ENCODE measurements at places on chromosomes 3 and 15.

DNA sequence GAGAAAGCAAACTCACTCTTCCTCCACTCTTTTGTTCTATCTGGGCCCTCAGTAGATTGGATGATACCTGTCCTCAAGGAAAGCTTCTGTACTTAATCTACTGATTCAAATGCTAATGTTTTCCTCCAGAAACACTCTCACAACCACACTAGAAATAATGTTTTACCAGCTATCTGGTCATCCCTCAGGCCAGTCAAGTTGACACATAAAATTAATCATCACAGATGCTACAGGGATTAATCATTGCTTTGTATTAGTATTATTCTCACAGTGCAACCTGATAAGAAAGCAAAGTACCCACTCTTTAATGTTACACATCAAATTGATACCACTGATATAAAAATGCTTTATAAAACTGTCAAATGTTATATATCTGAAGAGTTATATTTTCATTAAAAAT is 52.9 kb upstream of the ARL6 start:
- no peak for DNase-seq

GRCh38 chr3:125115640-125116039 is 59.8 kb upstream of the HEG1 start:
- DNase-seq: no peak

DNA sequence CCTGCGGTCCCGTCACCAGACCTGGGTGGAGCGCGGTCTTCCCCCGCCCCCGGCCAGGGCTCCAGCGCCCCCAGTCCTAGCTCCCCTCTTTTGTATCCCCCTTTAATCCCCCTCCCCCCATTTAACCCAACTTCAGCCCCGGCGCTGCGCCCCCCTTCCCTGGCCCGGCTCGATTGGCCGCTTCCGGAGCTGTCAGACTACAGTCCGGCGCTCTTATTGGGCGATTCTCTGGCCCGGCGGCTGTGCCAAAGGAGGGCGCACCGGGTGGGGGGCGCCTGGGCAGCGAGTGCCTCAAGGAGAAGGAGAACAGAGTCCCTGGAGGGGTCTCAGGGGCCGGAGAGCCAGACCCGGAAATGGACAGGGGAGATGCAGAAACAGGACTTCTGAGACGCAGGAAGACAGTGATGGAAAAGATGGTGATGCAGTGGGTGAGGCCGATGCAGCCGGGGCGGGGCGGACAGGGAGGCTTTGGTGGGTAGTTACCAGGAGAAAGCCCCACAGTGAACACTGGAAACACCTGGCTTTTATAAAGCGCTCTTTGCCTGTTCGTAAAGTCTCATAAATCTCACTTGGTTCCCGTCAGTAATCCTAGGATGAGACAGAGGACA is 1.2 kb upstream of the ADCY5 start:
- DNase-seq: no peak

DNA sequence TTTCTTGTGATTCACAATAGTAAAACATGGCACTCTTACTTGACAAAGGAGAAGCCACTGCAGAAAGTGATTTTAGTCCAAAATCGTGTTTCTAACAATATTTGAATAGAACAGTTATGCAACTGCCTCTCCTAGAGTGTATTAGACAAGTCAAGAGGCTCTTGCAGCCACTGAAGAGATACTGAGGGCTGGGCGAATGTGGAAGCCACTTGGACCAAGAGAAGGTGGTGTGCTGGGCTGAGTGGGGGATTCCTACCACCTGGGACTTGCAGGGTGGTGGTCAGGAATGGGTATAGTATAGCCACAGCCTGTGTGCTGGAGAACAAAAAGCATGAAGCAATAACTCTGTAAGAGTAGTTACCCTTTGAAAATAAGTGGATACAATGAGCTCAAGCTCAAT is 223.8 kb upstream of the DNAJC19 start:
- no peak for DNase-seq

DNA sequence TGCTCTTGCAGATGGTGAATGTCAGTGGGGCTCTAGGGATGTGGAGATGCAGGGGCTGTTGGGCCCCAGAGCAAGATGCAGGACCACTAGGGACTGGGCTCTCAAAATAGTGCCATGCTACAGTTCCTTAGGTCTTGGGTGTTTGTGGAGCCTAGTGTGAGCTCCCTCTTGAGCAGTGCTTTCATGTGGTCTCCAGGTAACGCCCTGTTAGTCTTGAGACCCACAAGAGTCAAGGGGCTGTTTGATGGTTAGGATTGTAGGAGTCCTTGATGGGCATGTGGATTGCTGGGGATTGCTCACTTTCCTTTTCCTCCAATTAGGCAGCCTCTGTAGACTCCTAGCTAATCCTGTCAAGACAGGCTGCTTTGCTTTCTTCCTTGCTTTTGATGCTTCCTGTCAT is 56.0 kb downstream of the CCDC66 start:
- no peak for DNase-seq

DNA sequence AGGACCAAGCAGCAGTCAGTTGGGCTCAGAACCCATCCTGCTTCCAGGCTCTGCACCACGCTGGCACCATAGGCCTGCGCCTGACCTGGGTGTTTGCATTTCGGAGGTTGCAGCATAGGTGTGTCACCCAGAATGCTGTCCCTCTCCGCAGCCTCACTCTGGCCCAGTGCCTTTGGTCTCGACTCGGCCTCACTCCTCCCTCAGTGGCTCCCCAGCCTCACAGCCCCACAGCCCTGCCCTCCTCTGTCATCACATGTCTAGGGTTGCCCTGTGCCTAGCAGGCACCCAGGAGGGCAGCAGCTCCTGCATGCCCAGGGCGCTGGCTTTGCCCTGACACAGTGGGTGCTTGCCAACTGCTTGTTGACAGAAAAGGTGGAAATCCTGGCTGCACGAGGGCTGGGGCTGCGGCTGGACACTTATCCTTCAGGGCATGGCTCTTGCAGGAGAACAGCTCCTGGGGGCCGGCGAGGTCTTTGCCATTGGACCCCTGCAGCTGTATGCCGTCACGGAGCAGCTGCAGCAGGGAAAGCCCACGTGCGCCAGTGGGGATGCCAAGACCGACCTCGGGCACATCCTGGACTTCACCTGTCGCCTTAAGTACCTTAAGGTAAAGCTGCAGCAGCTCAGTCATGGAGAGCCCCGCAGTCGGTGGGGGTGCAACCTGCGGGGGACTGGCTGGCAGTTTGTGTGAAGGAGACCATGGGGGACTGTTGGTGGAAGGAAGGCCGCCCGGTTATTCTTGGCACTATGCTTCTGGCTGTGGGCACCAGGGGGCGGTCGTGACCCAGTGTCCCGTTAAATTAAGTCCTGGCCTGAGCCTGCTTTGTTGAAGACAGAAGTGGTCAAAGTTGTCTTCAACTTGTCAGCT is 16.2 kb downstream of the NISCH start:
- DNase-seq: no peak

GRCh38 chr3:155871746-155872158 is 1.3 kb downstream of the GMPS start:
- DNase-seq: no peak

DNA sequence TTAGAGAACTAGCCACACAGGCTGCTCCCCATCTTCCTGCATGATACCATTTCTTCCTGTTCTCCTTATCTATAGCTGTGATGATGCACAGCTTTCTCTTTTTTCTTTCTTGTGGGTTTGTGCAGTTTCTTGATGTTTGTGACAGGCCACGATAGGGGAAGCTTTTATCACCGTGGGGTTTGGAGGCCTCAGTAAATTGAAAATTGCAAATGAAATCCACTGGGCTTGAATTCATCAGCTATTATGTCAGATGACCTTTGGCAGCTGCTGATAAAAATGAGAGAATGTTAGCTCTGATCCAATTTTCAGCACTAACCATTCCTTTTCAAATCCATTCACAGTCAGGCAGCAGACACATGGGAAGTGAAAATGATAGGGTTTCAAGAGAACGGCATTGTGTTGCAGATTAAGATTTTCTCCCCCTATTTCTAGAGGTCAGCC is 176.9 kb upstream of the SOX2 start:
- DNase-seq: no peak

- DNase-seq: no peak
Measured at GRCh38 chr3:38361496-38361895, 14.9 kb downstream of the XYLB start.

DNA sequence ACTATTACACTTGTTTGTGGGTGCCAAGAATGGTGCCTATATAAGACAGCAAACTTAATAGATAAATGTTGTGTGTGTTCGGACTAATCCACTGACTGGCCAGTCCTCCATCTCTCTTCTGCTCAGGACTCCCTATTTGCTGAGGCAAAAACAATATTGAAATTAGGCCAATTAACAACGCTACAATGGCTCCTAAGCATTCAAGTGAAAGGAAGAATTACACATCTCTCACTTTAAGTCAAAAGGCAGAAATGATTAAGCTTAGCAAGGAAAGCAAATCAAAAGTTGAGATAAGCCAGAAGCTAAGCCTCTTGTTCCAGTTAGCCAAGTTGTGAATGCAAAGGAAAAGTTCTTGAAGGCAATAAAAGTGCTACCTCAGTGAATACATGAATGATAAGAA is 126.9 kb downstream of the CCNL1 start:
- DNase-seq: no peak

DNA sequence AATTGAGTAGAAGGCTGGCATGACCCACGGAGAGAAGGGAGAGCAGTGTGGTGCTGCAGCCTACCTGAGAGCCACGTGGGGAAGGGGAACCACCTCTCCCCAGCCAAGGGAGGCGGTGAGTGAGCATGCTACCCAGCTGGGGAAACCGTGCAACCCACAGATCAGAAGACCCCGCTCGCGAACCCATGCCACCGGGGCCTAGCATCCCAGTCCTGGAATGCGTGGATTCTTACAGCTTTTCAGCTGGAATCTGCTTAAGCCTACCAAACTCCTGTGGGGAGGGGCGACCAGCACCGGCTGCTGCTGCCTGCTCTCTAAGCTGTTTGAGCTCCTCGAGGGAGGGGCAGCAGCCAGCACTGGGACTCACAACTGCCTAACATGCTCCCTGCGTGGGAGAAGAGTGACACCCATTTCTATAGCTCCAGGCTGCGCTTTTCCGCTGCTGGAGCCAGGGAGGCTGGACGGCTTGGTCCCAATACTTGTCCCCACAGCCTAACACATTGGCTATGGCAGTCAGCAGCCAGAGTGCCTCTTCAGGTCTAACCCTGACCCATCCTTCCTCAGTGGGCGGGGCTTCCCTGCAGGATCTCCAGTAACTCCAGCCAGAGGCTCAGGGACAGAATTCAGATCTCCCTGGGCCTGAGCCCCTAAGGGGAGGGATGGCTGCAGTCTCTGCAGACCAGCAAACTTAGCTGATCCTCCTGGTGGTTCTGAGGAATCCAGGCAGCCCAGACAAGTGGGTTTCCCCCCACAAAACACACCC is 20.0 kb upstream of the TEX55 start:
- DNase-seq: no peak

- no peak for DNase-seq
Measured at GRCh38 chr3:30393079-30393478, 213.3 kb upstream of the TGFBR2 start.

- no peak for DNase-seq
Measured at GRCh38 chr3:182755308-182755707, 38.0 kb upstream of the ATP11B start.

DNA sequence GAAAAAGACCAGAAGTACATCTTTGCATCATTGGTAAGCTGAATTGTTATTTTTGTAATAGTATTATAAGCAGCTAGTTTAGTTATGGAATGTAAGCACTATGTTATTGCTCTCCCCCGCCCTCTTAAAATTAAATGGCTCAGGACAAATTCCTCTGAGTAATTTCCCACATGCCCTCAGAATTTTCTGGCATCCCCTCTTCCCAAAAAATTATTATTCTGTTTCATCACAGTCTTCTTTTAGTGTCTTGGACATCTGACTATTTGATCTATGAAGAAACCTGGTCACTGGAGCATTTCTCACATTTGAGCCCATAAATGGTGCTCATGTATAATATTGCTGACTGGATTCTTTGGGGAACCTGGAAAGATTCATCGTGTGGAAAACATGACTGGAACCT is 68.3 kb downstream of the KLHL25 start:
- no peak for DNase-seq

DNA sequence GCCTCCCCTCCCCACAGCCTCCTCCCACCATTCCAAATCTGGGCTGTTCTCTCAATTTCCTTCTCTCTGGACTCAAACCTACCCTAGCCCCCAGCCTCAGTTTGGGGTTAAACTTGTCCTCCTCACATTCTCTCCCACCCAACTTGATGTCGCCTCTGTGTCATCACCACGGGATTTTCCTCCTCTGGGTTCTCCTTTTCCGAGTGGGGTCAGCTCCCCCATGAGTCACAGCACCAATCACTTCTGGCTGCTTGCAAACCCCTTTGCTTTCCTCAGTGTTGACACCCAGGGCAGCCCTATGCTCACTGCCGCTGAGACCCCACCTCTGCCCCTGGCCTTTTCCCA is 451 bp downstream of the CCR5AS start:
- DNase-seq: no peak

DNA sequence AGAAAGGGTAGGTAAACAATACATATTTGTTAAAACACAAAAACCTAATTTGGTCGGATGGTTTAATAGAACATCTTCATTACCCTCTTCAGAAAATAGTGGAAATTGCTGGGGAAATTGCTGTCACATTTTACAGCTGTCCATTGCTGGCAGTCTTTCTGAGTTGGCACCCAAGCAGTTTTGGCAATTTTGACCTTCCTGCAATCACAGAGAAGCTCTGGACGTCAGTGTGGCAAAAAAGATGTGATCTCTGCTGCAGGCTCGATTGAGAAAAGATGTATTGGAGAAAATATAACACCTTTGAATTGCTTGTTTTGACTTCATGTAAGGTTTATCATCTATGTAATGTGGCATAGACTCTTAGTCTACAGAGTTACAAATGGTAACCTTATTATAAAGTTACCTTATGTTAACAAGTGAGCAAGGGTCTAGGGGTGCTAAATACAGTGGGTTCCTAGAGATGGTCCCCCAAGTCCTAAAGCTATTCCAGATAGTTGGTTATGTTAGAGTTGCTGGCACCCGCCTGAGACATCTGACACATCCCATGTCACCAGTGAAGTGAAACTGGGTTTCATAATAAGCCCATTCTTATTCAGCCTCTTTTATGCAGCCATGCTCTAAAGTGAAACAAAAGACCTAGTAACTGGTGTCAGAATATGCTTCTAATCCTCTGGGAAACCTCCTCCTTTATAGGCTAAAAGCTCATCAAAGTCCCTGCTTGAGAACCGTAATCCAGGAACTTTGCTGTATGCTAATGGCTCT is 14.0 kb downstream of the UBE2E1 start:
- DNase-seq: no peak

Measured in AG09309 (cell line).